ENCODE measurements at places on chromosomes 12 and 14.

DNA sequence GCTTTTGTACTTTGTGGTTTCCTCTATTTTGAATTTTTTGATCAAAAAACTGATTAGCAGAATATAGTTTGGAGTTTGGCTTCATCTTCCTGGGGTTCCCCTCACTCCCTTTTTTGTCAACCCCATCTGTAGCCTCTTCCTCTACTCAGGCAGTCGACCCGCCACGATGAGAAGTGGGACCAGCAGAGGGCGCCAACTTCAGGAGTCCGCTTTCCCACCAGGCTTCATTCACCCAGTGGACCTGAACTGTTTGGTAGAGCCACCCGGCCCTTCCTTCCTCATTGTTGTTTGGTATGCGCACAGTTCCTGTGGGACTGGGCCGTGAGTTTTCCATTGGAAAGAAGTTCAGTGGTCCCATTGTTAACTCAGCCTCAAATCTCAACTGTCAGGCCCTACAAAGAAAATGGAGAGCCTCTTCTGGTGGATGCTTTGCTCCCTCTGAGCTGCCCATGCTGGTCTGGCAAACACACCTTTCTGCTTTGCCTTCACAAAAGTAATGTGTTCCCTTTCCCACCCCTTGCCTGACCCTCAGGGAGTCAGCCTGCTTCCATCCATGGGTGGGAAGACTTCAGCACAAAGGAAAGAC lies 21.7 kb downstream of the TMBIM6 start:
- peak; percentile 68 for DNase-seq

DNA sequence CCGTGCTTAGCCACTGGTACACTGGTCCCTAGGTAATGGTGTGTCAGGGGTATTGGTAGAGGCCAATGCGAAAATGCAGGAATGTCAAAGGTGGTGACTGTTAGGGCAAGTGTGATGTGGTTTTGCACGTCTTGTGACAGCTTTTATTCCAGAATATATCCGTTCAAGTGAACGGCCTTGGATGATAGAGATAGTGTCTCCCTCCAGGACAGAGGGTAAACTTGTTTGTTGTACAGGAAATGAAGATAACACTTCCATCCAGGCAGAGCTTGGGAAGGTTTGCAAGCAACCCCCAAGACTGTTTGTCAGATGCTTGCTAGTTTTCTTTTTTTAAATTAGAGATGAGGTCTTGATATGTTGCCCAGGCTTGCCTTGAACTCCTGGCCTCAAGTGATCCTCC lies 84.2 kb downstream of the DNAH10 start:
- DNase-seq, result no peak

- no peak for DNase-seq
These were observed 11.1 kb upstream of the GPX2 start for GRCh38 chr14:64953661-64954060.

- DNase-seq, result no peak
These were observed 34.2 kb upstream of the GCH1 start for GRCh38 chr14:54936816-54937215.

DNA sequence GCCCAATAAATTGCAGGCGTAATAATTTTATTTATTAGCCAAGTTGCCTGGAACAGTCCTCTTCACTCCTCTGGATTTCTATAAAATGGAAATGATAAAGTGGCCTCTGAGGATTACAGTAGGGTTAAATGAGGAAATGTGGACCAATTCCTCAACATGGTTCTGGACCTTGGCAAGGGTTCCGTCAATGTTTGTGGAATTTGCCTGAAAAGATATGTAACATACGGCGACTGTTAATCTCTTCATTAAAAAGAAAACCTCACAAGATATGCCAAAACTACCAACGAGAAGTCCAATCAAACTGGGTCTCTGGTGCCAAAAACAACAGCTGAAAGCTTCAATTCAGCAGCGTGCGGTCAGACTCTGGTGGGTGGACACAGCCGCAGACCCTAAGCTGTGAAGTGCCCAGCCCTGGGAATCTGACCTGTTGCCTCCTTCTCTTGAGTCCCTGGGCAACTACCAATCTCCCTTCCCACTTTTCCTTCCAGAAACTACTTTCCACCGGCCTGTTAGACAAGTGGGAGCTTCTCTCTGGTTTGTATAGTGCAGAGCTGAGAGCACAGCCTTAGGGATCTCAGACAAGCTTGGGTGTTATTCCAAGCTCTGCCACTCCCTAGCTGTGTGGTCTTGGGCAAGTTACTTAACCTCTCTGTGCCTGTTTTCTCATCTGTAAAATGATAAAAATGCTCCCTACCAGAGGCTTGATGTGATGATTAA lies 190.5 kb upstream of the GSC start:
- no peak for DNase-seq

DNA sequence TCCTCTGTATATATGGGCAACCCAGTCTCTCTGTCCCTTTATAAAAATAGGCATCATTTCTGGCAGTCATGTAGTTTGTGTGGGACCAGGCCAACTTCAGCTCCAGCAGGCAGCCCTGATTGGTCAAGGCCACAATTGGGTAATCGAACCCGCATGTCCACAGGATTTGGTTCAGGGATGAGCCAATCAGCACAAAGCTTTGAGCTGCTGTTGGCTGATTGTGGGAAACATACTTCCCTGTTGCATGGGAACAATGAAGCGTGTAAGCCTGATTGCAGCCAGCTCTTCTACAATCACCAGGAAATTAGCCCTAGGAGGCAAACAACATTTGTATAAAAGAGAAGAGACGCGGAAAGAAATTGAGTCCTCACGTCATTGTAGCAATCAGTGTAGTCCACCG lies 328.6 kb downstream of the PCNX1 start:
- peak; percentile 64 for DNase-seq

DNA sequence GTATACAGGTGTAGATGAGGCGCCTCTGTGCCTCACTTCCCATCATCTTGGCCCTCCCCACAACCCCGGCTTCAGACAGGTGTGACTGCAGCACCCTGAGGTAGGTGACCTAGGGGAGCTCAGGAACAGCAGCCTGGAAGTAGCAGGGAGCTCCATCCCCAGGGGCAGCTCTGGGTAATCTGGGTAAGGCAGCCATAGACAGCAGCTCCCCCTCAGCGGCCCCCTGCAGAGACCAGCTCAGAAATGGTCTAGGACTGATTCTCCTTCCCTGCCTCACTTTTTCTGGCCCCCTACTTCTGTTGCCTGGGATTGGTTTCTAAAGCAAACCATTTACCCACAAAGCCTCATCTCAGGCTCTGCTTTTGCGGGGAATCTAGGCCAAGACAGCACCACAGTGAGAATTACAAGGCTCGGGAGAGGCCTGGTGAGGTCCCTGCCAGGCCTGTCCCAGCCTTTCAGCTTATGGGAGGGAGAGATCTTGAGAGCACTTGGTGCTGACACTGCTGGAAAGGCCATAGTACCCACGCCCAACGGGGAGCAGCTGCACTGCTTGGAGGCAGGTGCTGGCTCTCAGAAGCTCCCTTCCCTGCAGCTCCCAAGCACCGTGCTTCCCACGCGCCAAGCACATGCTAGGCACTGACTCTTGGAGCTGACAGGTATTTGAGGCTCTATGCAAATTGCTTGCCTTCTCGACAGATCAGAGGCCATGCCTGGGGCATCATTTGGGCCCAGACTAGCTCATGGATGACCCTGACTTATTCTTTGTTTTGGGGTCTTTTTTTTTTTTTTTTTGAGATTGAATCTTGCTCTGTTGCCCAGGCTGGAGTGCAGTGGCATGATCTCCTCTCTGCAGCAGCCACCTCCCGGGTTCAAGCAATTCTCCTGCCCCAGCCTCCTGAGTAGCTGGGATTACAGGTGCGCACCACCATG lies 45.1 kb upstream of the TRAF3 start:
- DNase-seq, result no peak
